Stimulated activated CD8-positive, alpha-beta memory T cell treated with anti-CD3 and anti-CD28 coated beads, Interleukin-15, amount 100 ng/mL, for 1 hour (primary cell): ENCODE measurements at places on chromosomes 2 and 18.

GRCh38 chr2:218959761-218960308 lies 369 bp downstream of the CDK5R2 start:
- no peak for DNase-seq

GRCh38 chr2:72028351-72028995 lies 119.2 kb downstream of the CYP26B1 start:
- DNase-seq, result no peak

DNA sequence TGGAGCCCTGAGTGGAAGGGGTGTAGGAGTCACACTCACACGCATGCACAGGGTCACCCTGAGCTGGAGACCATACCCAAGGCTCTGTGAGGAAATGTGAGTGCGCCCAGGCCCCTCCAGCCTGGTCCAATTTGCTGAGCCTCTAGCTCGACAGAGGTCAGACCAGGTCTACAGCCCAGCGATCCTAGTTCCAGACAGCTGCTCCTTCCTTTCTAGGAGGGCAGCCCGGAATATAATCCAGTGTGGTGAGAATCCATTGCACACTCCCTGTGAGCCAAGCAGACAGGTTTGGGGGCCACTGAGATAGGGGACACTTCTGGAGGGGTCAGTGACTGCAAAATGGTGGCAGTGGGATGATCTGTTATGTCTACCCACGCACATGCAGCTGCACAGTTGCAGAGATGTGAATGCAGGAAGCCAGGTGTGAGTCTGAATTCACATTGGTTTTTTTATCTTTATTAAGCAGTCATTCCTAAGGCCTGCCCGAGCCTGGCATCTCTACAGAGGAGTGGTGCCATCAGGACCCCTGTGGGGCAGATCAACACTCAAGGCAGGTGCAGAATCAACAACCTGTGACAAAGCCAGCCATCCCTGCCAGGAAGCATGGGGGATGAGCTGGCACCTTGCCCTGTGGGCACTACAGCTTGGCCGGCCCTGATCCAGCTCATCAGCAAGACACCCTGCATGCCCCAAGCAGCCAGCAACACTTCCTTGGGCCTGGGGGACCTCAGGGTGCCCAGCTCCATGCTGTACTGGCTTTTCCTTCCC lies at the start of gene GPR148:
Gene GPR148 (plus strand): TSS at position 522 of the 768 bp plus-strand sequence. CDS start 82 bp downstream, at position 604.
- no peak for DNase-seq

DNA sequence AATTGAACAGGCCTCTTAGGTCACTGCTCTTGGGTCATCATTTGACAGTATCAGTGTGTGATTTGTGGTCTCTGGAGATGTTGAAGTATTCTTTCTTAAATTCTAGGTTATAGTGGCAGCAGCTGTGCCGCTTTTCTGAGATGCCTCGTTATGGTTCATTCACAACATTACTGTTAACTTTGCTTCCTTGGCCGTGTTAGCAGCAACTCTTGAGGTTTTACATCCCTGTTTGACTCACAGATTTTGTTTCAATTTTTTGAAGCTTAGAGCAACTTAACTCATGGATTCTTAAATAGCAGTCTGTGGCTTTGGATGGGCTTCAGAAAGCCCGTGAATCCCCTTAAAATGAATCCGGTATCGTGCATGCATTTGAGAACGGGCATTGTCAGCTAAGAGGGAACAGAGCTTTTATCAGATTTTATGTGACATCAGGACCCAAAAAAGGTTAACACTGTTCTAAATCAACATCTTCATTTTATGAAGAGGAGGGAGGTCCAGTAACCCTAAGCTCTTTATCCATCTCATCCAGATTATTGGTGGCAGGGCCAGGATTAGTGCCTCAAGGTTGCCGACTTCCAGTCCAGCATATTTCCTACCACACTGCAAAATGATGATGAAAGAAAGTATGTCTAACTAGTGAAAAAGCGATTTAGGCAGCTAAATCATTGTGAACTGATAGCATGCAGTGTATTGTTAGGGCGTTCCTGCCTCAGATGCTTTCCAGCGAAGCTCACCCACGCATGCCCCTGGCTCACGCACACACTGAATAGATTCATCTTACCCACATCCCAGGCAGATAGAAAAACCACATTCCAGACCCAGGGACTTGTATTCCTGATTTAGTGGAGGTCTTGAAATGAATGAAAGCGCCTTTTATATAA lies 5.1 kb downstream of the TRIB2 start:
- DNase-seq, result no peak

DNA sequence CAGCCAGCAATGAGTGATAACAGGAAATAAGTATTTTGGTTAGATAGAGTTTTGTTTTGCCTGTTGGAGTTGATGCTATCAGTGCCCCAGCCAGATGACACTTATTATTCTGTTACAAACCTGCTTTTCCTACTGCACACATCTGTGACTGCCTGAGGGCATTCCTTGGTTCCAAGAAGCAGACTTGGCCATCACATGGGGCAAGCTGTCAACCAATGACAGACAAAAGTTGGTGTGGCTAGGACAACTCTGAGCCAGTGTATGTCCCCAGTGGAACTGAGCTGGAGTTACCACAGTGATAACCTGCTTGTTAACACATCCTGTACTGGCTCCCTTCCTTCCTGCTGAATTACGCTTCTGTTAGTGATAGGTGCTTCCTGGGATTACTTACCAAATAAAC lies 54.5 kb downstream of the FAM171B start:
- DNase-seq, result no peak

GRCh38 chr2:202406445-202406978 lies 30.4 kb downstream of the BMPR2 start:
- DNase-seq, result no peak

- DNase-seq, result no peak
Measured at GRCh38 chr18:60809937-60810336, 437.4 kb upstream of the MC4R start.

GRCh38 chr2:221176667-221177066 lies 395.4 kb downstream of the EPHA4 start:
- DNase-seq, result no peak

DNA sequence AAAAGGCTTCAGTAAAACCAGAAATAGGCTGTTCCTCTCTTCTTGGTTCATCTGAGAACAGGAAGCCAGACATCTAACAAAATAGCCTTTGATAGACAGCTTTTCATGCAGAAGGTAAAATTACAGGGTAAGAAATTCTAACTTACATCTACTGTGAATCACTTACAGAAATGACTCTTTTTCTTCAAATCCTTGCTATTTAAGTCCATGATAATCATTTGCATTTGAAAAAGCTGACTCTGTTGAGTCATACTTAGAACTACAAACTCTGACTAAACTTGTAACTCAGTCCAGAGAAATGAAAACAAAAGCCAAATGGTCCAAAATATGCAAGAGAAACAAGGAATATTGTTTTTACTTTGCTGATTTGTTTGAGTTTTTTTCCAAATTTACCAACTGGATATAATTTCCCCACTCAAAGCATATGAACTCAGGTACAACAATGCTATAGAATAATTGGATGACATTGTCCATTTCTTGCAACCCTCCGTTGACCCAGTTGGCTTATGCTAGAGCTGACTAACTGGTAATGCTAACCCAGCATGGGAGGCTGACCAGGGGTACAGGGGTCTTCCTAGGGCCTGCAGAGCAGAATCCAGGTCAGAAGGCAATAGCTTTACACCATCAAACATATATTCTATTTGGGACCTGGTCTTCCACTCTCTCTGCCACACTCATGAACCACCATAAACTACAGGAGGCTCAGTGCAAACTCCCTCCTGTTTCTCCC lies 18.8 kb upstream of the MREG start:
- DNase-seq, result no peak

DNA sequence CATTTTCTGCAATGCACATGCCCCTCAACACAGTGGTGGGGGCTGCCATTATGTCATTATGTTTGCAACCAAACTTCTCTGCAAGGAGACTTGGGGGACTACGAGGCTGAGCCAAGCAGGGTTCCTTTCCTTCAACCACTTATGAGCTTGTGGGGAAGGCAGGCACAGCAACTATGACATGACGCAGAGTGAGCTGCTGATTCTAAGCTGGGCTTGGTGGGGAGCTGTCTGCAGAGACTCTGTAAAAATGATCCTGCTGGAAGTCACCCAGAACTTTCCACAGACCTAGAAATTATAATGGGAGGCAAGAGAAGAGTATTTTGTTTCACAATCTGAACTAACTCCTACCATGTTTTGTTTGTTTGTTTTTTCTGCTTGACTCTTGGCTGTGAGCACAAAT lies 55.6 kb downstream of the INPP5D start:
- no peak for DNase-seq

- no peak for DNase-seq
Measured at GRCh38 chr2:224264259-224264658, 137.6 kb downstream of the FAM124B start.

DNA sequence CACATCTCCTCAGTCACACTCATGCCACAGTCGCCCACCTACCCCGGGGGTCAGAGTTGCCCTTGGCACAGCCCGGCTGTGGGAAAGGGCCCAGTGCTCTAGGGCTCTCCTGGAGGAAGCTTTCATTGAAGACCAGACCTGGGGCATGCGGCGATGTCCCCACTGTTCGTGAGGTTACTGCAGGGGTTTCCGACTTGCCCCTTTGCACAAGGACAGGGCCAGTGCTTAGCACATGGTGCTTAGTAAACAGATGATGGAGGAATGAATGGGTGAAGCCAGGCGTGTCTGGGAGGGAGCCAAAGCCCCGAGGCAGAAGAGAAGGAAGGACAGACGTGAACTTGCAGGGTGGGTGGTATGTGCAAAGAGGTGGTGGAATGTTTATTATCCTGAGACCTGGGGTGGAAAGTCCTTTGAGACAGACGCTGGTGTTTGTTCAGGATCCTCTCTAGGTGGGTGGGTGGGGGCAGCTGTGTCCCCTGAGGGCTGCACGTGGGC lies 205.9 kb upstream of the ARL4C start:
- DNase-seq, result no peak

DNA sequence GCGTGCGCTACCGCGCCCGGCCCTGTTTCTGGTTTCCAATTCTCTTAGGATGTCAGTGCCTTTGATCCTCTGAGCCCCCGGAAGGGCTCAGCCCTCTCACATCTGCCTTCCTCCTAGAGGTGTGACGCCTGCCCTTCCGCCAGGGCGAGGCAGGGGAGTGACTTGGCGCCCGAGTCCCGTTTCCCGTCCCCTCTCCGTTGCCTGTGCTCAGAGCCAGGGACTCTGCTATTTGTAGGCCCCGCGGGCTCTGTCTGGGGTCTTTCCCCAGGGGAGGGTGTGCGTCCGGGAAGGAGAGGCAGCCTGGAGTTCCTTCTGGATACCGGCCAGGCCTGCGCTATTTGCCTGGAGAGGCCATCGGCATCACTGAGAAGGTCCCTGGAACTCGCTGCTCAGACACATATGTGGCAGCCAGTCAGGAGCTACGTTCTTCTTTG lies 103.7 kb upstream of the TAF1B start:
- DNase-seq, result no peak

- DNase-seq, result no peak
Measured at GRCh38 chr2:2464094-2464493, 133.0 kb upstream of the MYT1L start.
